ENCODE measurements at places on chromosomes 3 and 15. TPM values are rescaled to one million over a fixed set of nuclear protein-coding genes. Genes with fewer than 3 reads are reported as not detected.

TNFSF10 gene
- 11.7 TPM for total RNA-seq

CSPG5 gene
- total RNA-seq = 1.1 TPM

PPP1R14D gene
- total RNA-seq = not detected

CCR9 gene
- not detected for total RNA-seq

ALPK3 gene
- total RNA-seq = 79.7 TPM

KLF15 gene
- 24.0 TPM for total RNA-seq

FGF12 gene
- total RNA-seq = 334 TPM

SV2B gene
- total RNA-seq = 1.5 TPM

NAALADL2 gene
- total RNA-seq = 9.7 TPM

CCR5 gene
- 0.89 TPM for total RNA-seq

AQR gene
- total RNA-seq = 15.6 TPM

C3orf49 gene
- not detected for total RNA-seq

MUSTN1 gene
- total RNA-seq = 12.7 TPM

FSD2 gene
- 49.4 TPM for total RNA-seq

PP2D1 gene
- not detected for total RNA-seq

ZNF197 gene
- total RNA-seq = 13.8 TPM

CLRN1 gene
- total RNA-seq = not detected

CHRNB4 gene
- total RNA-seq = not detected

BLM gene
- 22.9 TPM for total RNA-seq

PLAAT1 gene
- total RNA-seq = 10.8 TPM

CCDC54 gene
- not detected for total RNA-seq

GOLGA8Q gene
- total RNA-seq = 6.8 TPM

SLC6A1 gene
- 0.89 TPM for total RNA-seq

ANAPC13 gene
- 95.8 TPM for total RNA-seq

MYLK gene
- total RNA-seq = 36.5 TPM

ADAMTS17 gene
- total RNA-seq = 2.6 TPM

PFN2 gene
- total RNA-seq = 69.9 TPM

KNG1 gene
- 0.53 TPM for total RNA-seq

CAMK2N2 gene
- not detected for total RNA-seq

CADPS gene
- total RNA-seq = 64.0 TPM

IL5RA gene
- 2.5 TPM for total RNA-seq

C3orf33 gene
- 8.4 TPM for total RNA-seq

MBD4 gene
- total RNA-seq = 52.1 TPM

ERICH6 gene
- 0.37 TPM for total RNA-seq

FOXB1 gene
- total RNA-seq = not detected

DPPA2 gene
- not detected for total RNA-seq

All from right cardiac atrium (tissue), 5 donors.